ENCODE measurements at places on chromosomes 5 and 9.

- no peak for DNase-seq
Measured at GRCh38 chr9:130297371-130297770, 31.8 kb downstream of the HMCN2 start.

- DNase-seq: no peak
Measured at GRCh38 chr5:153626836-153627235, 136.4 kb downstream of the GRIA1 start.

DNA sequence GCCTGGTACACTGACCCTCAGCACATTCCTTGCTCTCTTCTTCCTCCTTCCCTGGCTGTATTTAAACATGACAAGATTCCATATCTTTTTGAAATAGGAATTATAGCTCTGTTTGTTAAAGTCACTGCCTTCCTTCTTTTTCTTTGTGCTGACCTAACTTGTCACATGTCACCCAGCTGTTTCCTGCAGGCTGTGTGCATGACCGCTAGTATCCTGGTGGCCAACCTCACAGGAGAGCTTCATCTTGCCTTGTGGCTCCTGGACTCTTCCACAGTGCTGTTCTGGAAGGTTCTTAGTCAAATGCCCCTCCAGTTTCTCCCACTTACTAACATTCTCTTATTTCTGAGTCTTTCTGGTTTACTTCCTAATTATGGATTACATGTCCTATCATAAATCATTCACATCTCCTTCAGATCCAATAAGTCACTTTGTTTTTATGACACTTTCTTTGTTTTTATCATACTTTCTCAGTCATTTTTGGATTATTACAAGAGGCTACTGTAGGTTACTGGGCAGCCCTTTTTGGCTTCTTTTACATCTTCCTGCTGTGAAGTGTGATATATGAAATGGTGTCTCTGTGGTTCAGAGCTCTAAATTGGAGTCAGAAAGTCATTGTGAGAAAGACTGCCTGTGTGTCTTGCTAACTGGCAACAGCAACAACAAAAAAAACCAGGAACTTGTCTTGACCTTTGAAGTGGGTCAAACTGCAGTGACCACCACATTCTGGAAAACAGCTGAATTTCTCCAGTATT is 463.6 kb upstream of the DAP start:
- DNase-seq: no peak

DNA sequence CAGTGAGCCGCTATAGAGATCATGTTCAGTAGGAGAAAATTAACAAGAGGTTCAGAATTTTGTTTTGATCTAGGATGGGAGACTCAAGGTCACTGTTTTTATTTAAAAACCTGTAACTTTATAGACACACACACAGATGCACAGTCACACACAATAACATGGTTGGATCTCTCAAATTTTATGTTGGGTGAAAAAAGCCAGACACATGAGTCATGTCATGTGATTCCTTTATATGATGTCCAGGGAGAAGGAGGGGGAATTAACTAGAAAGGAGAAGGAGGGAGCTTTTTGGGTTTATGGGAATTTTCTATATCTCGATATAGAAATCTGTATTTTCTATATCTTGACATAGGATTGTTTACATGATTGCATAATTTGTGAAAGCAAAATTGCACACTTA is 17.1 kb downstream of the C6 start:
- no peak for DNase-seq

DNA sequence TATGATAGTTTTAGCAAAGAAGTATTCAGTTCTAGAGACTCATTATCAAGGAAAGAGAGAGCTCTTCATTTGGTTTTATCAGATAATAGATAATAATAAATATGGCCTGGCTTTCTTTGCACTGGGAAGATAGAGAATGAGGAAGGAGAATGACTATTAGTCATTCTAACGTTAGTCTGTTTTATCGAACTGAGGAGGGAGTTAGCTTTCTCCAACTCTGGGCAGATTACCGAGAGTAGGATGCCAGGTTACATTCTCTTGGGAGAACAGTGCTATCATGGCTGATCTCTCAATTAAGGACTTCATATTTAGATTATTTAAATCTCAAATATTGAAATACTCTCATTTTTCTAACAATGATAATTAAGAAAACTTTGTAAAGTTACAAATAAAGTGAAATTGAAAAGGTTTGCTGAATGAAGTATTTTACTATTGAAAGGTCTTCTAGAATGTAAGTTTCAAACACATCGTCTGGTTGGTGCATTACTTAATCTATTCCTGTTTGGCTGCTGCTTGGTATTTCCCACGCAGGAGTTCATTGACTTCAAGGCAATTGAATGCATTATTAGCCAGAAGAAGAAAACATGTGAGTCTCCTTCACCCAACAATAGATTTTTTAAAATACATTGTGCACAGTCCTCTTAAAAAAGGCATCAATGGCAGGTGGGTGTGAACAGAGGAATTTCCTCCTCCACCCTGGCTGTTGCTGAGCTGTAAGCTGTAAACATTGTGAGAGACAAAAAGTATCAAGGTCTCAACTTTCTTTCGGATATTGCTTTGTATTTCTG is 140.8 kb downstream of the C9orf152 start:
- DNase-seq: no peak

DNA sequence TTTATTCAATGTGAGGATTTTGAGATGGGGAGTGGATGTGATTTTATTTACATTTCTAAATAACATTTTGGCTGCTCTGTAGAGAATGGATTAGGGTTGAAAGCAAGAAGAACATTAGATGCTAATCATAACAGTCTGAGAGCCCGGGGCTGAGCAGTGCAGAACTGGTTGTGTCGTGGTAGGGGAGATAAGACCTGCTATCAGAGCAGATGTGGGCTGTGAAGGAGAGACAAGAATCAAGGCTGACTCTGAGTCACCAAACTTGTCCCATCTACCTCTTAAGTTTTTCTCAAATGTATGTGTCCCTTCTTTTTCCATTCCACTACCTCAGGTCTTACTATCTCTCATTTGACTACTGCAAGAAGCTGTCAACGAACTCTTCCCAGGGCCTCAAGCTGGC is 35.4 kb upstream of the SLC28A3 start:
- no peak for DNase-seq

DNA sequence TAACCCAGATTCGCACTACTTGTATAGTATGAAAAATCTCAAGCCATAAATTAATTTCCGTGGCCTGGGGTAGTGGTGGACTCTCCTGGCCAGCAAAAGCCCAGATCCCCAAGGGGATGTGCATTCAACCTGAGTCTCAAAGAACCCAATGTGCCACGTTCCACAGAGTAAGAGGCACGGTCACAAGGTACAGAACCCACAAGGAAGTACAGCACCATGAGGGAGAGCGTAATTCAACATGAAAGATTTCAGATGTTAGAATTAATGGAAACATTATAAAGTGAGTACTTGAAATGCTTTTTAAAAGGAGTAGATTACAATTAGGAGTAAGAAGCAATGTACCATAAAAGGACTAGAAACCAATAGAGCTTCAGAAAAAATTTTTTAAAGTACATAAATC is 23.4 kb downstream of the SRD5A1 start:
- no peak for DNase-seq

GRCh38 chr9:137128862-137129455 is 10.0 kb upstream of the GRIN1 start:
- DNase-seq: no peak

DNA sequence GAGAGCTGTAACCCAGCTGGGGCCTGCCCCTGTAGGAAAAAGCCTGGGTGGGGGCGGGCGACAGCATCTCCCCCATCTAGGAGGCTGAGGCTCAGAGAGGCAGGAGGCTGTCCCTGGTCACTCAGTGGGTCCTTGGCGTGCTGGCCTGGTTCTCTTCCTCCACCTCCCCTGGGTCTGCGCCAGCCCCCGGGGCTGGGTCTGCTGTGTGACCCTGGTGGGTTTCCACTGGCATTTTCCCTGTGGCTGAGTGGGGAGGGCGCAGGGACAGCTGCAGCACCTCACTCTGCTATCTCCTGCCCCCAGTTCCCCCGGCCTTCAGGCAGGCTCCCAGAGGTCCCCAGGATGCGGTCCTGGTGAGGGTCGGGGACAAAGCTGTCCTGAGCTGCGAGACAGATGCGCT is 59.5 kb upstream of the ASS1 start:
- DNase-seq: no peak

- no peak for DNase-seq
Measured at GRCh38 chr9:98481676-98482075, 226.2 kb upstream of the TBC1D2 start.

GRCh38 chr9:128001779-128002298 is 21.1 kb upstream of the EEIG1 start:
- no peak for DNase-seq

GRCh38 chr5:112342389-112342788 is 76.7 kb downstream of the EPB41L4A start:
- no peak for DNase-seq

- no peak for DNase-seq
Measured at GRCh38 chr9:13596383-13596970, 317.0 kb upstream of the MPDZ start.

DNA sequence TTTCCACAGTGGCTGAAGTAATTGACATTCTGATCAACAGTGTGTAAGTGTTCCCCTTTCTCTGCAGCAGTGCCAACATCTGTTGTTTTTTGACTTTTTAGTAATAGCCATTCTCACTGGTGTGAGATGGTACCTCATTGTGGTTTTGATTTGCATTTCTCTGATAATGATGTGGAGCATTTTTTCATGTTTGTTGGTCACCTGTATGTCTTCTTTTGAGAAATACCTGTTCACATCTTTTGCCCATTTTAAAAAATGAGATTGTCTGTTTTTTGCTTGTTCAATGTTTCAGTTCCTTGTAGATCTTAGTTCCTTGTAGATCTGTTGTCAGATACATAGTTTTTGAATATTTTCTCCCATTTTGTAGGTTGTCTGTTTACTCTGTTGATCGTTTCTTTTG is 162.5 kb upstream of the PITX1 start:
- DNase-seq: no peak

GRCh38 chr5:42390115-42390514 is 33.1 kb upstream of the GHR start:
- peak; percentile 33 for DNase-seq

GRCh38 chr9:128136816-128137793 is 9.6 kb upstream of the PTGES2 start:
- no peak for DNase-seq

GRCh38 chr5:123874600-123875201 is 362.7 kb downstream of the CSNK1G3 start:
- DNase-seq: no peak

DNA sequence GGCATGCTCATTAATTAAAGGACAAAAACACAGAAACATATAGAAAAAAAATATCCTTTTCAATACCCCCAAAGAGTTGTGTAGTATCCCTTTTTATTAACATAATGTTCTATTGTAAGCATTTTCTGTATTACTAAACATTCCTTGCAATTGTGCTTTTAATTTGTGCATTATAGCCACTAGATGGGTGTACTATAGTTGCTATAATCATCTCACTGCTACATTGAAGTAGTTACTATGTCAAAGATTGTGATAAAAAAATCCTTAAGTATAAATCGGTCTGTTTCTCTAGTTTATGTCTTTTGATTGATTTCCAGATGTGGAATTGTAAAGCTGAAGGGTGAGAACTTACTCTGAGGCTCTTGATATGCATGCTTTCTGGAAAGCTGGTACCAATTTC is 21.4 kb downstream of the FREM1 start:
- DNase-seq: no peak

GRCh38 chr5:81516091-81516490 is 122.2 kb upstream of the ACOT12 start:
- no peak for DNase-seq

- DNase-seq: no peak
Measured at GRCh38 chr9:115914291-115914690, 239.3 kb upstream of the PAPPA start.

DNA sequence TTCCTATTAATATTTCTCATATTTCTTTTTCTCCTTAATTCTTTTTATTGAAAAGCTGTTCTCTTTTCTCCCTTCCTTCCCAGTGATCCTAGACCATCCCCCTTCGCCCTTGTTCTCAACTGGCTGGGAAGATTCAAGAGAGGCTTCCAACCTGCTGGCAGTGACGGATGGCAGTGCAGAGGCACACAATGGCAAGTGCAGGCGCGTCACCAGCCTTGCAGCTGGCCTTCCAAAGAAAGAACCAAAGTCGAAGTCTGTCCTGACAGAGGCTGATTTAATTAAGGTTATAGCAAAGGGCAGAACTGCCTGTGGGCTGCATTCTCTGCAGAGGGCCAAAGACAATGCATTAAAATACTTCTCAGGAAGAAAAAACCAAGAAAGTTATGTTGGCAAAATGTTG is 7.4 kb downstream of the CEMIP2 start:
- DNase-seq: no peak

DNA sequence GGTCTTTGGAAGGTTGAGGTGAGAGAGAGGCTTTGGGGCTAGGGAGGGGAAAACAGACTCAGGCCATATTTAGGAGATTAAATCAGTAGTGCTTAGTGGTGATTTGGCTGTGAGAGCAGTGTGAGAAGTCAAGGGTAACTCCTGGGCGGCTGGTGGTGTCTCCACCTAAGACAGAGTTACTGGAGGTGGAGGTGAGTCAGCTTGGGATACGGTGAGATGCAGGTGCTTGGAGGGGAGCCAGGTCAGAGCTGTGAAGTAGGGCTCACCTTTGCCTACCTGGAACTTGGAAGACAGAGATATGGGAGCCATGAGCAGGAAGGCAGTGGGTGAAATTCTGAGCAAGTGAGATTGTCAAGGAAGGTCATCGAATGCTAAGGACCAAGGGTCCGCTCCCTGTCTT is 24.5 kb downstream of the RGS3 start:
- DNase-seq: no peak

GRCh38 chr5:81802020-81802419 is 51.1 kb upstream of the SSBP2 start:
- DNase-seq: no peak

DNA sequence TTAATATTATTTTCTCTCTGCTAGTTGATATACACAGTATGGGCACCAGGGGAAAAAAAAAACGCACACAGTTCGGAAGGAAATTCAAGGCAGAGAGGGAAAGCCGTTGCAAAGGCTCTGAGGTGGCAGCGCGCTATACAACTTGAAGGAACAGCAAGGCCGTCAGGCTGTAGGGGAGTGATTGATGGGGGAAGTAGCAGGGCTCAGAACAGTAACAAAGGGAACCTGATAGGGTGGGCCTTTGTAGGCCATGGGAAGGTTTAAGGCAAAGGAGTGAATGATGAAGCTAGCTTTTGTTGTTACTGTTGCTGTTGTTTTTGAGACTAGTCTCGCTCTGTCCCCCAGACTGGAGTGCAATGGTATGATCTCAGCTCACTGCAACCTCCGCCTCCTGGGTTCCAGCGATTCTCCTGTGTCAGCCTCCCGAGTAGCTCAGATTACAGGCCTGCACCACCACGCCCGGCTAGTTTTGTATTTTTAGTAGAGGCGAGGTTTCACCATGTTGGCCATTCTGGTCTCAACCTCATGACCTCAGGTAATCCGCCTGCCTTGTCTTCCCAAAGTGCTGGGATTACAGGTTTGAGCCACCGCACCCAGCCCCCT is 27.0 kb downstream of the AQP7 start:
- DNase-seq: no peak

GRCh38 chr9:39587844-39588499 is 232.5 kb downstream of the SPATA31A1 start:
- DNase-seq: no peak

- no peak for DNase-seq
Measured at GRCh38 chr9:74908665-74909064, 20.9 kb upstream of the TRPM6 start.

GRCh38 chr5:14265570-14265969 is 122.4 kb downstream of the TRIO start:
- no peak for DNase-seq
